ENCODE measurements at places on chromosomes 6 and 20. TPM values are rescaled to one million over a fixed set of nuclear protein-coding genes. Genes with fewer than 3 reads are reported as not detected.

Gene VGLL2
- not detected for total RNA-seq

Gene ETV7
- total RNA-seq: 0.63 TPM

Gene MYLK4
- 2.7 TPM for total RNA-seq

Gene CAGE1
- not detected for total RNA-seq

Gene SPEF1
- total RNA-seq: 5.3 TPM

Gene PPP1R16B
- total RNA-seq: 133 TPM

Gene PDYN
- 3.0 TPM for total RNA-seq

Gene ARMC12
- total RNA-seq: 1.0 TPM

All from dorsolateral prefrontal cortex (tissue), 122 donors.